Fibroblast of skin of back (primary cell): ENCODE measurements at places on chromosomes 5 and 9.

DNA sequence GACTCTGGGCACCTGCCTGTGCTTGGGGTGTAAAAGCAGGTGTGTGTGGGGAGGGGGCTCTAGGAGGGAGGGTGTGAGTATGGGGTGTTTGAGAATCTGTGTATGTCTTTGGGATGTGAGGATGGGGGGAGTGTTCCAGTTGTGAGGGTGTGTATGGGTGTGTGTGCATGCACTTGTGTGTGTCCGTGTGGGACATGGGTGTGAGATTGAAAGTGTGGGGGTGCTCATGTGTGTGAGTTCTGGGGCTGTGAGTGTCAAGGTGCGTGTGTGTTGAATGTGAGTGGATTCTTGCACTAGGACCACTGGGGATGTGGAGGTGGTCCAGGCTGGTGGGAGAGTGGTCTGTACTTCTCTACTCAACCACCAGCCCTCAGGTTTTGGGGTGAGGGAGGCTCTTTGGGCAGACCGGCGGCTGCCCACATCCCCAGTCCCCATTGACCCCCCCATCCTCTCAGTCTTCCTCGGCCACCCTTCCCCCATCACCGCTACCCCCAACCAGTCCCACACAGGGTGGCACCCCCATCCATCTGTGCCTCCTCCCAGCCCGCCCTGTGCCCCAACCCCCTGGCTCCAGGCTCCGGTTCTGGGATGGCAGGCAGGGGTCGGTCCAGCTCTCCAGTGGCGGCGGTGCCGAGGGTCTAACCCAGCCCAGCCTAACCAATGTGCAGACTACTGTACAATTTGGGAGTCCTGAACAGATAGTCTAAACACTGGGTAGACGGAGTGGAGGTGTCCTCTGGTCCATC is 31.5 kb downstream of the GOLGA2 start:
- DNase-seq = no peak

DNA sequence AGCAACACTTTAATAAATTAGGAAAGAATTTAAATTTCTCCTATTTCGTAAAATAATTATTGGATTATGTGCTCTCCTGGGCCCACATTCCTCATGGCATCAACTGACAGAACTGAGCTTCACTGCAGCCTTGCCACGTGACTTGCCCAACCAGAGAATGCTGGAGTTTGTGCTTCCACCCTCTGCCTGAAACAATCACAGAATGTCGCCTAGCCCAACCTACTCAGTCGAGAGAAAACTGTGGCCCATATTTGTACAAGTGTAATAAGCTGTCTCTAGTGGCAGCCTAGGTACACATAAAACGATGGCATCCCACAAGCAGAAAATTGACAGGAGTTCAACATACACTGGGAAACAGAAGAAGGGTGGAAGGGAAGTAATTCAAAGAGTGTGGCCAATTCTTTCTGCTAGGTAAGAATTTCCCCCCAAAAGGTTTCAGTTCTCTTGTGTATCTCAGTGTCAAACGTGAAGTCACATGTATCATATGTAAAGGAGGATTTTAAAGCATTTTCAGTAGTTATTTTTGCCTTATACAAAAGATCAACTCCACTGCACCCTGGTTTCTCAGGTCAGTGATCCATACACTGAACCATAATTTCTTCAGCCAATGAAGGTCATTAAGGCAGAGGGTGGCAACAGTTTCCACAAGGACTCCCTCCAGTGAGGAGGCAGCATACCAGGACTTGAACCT is 41.7 kb downstream of the ZNF608 start:
- DNase-seq = no peak

DNA sequence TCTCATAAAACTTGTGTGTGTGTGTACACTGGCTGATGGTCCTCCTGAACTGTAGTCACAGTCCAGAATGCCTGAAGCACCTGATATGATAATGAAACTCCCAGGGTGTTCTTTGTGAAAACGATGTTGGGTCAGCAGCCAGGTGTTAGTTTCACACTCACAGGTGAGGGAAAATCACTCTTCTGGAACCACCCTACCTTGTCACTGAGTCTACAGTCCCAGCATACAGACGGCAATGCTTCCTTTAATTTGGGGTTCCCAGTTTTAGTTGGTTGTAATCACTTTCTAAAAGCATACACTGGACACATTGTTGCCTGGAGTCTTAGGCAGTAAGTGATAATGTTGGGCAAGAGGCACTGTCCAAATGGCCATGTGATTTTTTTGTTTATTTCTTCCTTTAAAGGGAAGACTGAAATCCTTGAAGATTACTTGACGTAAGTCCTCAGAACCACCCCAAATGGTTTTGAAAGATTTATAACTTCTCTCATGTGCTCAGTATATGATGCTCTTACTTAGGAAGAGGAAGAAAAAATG is 18.2 kb upstream of the MGAT1 start:
- DNase-seq = no peak

GRCh38 chr5:59842999-59843398 is 50.5 kb downstream of the PDE4D start:
- peak; percentile 19 for DNase-seq

DNA sequence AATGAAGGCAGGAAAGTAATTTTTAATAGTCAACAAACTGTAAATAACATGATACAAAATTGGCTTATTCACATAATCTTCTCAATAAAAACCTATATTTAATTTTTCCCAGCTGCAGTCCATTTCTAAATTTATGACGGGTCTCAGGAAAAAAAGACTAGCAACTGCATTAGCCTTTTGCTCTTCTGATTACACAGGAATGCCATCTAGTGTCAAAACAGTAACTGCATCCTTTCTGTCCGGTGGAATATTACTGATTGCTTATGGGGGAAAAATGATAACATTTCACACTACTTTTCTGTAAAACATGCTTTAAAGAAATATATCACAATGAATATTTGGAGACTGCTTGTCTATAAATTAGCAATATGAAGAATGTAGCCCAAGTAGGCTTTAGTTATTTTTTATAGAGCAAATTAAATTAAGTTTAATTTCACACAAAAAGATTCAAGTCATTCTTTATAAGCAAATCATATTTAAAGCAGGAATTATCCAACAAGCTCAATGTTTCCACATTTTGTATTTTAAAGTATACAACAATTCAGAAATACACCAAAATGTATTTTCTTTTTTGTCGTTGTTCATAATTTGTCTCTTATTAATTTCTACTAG is 534.7 kb downstream of the CDH10 start:
- DNase-seq = peak; percentile 12

DNA sequence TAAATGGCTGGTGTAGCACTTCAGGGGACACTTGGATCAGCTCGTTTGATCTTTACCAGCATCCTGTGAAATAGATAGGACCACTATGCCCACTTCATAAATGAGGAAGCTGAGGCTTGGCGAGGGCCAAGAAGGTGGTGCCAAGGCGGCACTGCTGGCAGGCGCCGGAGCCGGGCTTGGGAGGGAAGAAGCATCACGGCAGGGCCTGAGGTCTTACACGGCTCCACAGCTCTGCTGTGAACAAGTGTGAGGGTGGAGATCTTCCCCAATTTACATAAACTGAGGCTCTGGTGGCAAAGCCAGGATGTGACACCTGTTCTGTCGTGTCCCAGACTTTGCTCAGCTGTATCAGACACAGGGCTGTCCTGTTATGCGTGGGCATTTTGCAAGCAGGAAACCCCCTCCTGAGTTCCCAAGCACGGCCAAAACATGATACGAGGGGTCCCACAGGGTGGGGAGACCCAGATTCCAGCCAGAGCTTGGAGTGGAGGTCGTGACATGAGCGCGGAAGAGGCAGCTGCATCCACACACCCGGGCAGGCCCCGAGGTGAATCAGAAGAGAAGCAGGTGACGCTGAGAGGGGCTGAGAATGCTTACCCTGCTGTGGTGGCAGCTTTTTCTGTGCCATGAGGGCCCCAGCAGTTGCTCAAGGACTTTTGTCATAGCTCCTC is 117.5 kb upstream of the BOD1 start:
- DNase-seq = no peak

DNA sequence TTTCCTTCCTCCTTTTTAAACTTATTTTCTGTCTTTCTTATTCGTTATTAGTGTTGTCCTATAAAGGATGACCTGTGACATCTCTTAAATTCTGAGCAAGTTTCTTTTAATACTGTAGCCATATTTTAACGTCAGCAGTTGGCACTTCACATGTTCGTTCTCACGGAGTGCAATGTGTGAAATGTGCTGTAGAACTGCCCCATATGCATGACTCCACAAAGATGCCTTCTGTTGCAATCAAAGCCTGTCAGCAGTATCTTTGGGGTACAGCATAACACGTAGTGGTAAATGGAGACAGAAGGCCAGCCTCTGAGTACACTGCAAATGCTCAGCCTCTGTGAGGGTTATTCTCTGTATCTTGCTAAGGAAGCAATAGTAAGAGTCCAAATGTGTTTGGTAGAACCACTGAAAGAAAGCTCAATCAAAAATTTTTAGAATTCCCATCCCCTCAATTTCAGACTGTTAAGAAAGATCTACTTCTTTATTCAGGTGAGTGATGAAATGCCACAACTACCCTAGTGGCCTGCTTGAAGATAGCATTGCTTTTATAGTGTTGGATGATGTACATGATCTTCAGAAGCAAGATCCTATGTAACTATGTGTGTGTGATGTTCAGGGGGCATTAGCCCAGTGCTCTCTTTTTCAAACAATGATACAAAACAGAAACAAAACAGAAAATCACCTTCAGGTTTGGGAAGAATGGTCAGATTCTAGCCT is 277.7 kb downstream of the TMEM167A start:
- DNase-seq = peak; percentile 30

DNA sequence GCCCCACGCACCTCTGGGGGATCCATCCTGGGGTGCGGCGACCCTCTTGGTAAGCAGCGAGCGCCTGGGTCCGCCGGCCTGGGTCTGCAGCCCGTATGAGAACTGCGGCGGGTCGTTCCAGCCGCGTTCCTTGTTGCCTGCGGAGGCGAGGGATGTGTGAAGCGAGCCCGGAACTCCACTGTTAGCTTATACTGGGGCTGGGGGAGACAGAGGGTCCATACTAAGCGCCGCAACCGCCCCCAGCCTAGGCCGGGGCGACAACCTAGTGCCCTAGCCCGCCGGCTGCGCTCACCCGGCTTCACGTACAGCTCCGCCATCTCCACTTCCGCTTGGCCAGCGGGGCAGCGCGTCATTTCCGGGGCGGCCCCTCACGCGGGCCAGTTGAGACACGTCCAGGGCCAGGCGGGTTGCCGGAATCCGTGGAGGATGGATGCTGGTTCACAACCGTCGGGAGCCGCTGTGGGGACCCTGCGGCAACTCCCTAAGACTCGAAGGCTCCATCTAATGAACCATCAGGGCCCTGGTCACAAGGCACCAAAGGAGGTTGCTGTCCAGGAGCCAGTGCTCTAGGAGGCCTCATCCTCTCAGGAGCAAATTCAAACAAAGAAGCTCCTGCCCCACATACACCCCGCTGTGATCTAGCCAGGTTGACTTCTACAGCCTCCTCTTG is at the start of gene SRA1:
Gene SRA1, minus strand, starts transcription at position 338 of the 670 bp plus-strand sequence. Its CDS starts 21 bp downstream, at position 317.
- peak; percentile 90 for DNase-seq

- DNase-seq = no peak
Observed at GRCh38 chr5:129171194-129171944, 76.8 kb downstream of the ISOC1 start.

GRCh38 chr5:159304961-159305595 is 25.2 kb downstream of the IL12B start:
- DNase-seq = no peak

DNA sequence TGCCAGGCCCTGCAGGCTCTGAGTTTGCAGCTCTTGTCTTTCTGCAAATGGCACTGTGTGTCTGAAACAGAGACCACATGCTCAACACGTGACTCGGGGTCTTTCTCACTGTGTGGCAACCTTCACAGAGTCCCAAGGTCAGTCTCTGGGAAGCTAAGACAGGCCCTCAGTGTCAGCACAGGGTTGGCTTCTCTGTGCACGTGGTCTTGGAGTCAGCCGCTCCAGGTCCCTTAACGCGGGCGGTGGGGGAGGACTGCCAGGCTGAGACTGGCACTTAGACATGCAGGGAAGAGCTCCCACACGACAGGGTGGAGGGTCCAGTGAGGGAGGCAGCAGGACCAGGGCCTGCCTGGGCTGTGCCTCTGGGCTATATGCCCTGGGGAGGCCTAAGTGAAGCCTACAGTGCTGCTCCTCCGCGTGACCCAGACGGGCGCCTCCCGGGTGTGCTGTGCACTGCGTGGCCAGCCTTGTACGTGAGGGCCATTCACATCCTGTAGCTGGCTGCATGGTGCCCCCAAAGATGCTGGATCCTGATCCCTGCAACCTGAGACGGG is 76.8 kb downstream of the ADAMTS2 start:
- no peak for DNase-seq

DNA sequence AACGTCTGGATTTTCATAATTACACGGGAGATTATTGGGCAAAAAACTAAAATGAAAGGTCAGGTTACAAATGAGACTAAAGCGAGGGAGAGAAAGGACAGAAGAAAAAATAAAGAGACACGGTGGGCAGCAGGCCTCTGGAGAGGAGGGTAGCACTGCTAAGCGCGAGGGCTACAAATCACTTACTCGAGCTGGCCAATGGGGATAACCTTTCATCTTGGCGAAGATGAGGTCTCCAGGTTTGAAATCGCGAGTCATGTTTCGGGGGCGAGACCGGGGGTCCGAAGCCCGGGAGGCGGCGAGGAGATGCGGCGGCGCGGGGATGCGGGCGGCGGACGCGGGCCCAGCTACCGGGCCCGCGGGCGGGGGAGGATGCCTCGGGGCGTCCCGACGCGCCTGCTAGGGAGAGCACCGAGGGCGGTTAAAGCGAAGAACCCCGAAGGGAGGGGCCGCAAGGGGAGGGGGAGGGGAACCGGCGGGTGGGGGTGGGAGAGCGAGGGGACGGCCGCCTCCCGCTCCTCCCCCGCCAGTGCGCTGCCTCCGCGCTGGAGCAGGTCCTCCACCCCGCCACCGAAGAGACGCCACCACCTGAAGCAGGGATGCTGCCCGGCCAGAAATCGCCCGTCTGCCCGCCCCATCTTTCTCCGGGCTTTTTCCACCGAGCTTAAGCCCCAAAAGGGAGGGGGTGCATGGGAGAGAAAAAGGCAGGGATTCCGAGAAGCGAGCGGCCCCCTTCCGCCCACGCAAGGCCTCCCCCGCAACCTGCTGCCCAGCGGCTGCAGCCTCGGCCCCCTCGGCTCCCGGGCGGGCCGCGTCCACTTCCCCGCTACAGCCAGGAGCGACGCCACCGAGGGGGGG is 610 bp downstream of the PSIP1 start:
- DNase-seq = peak; percentile 16

DNA sequence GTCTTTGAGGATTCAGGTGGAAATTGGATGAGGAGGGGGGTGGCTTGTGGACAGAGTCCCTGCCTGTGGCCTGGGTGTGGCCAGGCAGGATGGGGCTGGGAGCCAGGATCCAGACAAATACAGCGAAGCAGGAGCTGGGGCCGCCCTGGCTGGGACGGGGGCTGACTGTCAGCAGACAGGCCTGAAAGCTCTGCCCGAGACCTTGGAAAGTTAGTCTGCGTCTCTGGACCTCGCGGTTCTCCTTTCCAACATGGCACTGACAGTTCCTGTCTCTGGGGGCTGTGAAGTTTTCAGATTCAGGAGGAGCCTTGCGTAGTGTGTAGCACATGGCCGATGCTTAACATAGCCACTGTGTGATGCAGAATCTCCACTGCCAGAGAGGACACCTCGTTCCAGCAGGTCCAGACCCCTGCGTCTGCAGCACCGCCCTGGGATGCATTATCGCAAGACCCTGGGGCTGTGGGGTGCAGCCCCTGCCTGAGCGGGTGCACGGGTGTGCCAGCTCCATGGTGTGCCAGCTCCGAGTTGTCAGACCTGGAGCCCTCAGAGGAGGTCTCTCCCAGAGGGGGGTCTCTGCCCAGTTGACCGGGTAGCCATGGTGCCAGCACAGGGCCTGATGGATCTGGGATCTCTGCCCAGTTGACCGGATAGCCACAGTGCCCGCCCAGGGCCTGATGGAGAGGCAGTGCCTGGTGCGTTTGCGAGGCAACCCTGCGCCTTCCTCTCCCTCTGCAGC is 89.3 kb downstream of the COL5A1 start:
- no peak for DNase-seq
